ENCODE measurements at places on chromosomes 12 and 14.

- DNase-seq: no peak
Measured at GRCh38 chr12:92010853-92011701, 134.6 kb downstream of the BTG1 start.

DNA sequence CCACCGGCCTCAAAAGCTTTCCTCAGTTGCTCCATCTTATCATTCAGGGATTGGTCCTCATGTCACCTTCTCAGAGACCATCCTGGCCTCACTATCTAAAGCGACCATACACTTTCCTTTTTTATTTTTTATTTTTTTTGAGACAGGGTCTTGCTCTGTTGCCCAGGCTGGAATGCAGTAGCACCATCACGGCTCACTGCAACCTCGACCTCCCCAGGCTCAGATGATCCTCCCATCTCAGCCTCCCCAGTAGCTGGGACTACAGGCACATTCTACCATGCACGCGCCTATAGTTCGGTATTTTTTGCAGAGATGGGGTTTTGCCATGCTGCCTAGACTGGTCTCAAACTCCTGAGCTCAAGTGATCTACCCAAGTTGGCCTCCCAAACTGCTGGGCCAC, 2.8 kb downstream of the WSB2 start:
- DNase-seq: no peak

DNA sequence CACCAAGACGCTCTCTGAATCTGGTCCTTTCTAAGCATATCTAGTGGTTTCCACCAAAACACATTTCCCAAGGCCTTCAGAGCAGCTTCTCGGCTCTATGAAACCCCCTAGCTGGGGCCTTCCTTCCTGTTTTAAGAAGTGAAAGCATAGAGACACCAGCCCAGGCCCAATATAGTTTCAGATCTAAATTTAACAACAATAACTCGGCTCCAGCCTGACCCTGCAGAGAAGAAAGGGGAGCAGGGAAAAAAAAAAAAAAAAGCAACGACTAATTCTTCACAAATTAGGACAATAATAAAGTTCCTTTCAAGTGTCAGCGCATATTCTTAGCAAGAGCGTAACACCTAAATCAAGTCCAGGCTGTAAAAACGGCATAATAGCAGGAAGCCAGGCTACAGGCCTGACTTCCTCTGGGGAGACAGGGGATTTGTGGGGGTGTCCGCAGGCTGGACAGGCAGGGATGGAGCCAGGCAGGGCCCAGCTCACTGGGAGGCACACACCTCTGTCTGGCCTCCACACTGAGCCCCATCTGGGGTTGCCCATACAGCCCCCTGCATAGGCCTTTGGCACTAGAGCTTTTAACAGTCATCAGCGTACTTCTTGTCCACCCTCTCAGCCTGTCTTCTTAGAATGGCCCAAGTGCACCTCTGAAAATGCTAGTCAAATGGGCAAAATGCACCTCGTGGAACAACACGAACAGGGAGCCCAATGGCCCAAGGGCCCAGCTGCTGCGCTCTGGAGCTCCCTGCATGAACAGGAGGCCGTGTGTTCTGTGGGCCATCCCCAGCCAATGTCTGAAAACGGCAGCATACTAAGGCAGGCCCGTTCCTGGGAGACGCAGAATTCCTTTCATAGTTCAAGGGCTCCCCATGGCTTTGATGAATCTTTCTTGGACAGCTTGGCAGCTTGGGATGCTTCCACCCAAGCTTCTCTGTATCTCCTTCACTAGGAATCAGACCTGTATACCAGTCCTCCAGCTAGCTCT, 772.9 kb downstream of the MED13L start:
- no peak for DNase-seq

DNA sequence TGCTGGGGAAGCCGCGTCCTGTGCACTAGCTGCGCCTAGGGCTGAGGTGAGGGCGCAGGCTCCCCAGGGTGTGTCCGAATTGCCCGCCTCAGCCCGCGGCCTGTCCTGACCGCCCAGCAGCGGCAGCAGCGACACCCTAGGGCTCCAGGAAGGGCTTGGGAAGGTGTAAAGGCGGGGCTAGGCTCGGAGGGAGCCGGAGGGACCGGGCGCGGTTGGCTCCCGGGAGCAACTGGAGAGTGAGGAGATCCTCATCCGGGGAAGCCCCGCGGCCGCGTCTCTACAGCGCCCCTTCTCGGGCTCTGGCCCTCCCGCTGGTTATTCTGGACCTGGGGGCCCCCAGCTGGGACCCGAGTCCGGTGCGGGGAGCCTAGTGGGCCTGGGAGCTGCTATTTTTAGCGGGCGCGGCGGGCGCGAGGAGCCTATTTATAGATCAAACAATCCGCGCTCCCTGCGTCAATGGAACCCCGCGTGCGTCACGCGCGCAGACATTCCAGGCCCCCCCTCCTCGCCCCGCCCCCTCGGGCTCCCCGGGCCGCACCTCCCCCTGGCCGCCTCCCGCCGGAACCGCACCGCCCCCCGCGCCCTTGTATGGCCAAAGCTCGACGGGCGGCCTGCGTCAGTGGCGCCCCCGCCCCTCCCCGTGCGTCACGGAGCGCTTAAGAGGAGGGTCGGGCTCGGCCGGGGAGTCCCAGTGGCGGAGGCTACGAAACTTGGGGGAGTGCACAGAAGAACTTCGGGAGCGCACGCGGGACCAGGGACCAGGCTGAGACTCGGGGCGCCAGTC, at the start of gene NR4A1:
TSS of gene NR4A1 (plus strand) at position 685 of the 784 bp plus-strand sequence. CDS start 2,887 bp downstream, outside the sequence.
- peak; percentile 98 for DNase-seq

- no peak for DNase-seq
Measured at GRCh38 chr12:51815571-51815970, 32.9 kb downstream of the FIGNL2 start.

- no peak for DNase-seq
Measured at GRCh38 chr12:26185532-26186320, 9.6 kb upstream of the SSPN start.

DNA sequence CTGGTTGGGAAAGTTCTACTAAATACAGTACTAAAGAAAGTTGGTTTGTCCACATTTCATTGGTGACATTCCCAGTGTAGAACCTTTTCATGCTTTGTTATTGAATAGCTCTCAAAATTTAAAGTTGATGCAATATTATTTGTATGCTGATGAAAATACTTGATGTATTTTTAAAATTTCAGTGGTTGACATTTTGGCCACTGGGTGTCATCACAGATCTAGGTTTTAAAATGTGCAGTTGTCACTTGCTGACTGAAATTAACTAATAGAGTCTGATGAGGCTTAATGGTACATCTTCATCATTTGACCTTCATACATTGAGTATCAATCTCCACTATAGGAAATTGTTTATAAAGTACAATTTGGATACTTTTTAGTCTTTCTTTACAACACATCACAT, 37.1 kb downstream of the CMAS start:
- no peak for DNase-seq

DNA sequence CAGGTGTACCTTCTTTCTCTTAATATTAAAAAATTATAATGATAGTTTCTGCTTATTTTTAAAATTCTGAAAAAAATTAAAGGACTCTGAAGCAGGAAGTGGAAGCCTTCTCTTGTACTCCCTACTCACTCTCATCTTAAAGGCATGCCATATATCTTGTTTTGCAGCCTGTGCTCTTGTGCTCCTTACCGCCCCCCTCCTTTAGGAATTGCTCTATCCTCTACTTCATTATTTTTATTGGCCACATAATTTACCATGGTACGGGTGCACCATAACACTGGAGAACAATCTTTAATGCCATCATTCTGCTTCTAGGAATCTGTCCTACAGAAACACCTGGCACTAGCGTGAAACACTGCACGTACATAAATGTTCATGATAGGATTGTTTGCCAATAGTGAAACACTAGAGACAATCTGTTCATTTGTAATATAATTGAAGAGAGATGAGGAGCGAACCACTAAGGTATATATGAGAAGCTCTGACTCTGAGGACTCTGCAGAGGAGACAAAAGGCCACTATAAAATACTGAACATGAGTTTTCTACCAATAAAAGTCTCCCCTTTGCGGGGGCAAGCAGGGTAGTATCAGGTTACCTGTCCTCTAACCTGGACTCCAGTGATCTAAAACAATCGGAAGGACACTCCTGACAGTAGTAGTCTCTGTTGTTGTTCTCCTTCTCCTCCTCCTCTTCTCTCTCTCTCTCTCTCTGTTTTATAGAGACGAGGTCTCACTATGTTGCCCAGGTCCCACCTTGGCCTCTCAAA, 6.3 kb upstream of the NYNRIN start:
- DNase-seq: no peak

DNA sequence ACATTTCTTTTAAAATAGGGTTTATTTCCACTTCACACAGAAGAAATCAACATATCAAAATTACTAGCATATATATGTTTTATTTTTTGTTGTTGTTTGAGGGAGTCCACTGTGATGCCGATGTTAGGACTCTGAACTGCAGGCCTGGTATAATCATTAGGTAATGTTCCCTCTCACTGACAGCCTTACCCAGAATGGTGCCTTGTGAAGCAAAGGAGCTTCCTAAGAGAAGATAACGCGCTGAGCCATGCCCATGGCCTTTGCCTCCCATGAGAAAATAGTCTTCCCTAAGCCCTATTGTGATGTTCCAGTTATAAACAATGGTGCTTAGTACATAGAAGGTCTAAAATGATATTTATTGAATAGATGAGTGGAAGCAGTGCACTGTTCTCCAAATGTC, 12.0 kb downstream of the GNG2 start:
- no peak for DNase-seq

GRCh38 chr12:58138424-58138823, 197.1 kb downstream of the ATP23 start:
- DNase-seq: no peak

GRCh38 chr14:44961151-44961553, 595 bp downstream of the KLHL28 start:
- no peak for DNase-seq

- no peak for DNase-seq
Measured at GRCh38 chr12:65779091-65779642, 45.1 kb upstream of the HMGA2 start.

- no peak for DNase-seq
Measured at GRCh38 chr12:20376984-20377383, 8.6 kb downstream of the PDE3A start.

GRCh38 chr14:96072076-96072475, 32.9 kb downstream of the C14orf132 start:
- DNase-seq: no peak

- DNase-seq: no peak
Measured at GRCh38 chr12:40650038-40650704, 42.1 kb upstream of the CNTN1 start.

DNA sequence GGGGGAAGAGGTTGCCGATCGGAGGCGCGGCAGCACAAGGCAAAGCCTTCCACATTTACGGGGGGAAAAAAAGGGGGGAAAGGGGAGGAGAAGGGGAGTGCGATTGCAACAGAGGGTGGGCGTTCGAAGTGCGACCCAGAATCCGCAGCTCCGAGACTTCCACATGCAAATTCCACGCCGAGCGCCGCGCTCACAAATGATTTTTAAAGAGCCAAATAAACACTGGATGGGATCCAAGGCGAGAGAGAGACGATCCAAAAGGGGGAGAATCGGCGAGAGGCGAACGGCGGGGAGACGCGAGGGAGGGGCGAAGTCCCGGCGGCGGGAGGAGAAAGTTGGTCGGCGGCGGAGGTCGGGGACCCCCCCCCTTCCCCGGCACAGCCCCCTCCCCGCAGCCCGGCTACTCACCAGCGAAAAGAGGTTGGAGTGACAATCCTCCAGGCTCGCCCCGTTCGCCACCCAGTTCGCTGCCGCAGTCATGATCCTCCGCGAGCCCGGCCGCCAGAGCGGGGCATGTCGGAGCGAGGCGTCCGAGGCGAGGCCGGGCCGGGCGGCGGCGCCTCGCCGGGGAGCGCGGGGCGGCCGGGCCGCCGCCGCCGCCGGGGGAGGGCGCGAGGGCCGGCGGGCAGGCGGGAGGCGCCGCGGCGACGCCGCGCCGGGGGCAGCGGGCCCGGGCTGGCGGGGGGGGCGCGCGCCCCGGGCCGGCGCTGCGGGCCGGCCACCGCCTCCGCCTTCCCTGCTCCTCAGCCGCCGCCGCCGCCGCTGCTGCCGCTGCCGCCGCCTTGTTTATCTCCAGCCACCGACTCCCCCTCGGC, 634 bp downstream of the MED13L start:
- no peak for DNase-seq

DNA sequence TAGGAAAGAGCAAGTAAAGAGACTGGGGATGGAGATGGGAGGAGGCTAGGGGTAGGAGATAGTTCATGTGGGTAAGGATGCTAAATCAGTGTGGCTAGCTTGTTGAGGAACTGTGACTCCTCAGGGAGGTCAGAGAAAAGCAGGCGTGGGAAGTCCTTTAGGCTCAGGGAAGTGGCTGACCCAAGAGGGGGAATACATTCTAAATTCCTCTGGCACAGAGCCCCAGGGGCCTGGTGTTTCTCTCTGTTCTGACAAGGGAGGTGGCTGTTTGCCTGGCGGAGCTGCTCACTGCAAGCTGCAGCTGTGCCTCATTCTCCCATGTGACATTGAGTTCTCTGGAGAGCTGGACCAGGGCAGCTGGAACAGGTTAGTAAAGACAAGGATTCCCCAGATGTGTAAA, 152.2 kb upstream of the SLC38A2 start:
- DNase-seq: no peak

GRCh38 chr14:54564868-54565784, 1.8 kb upstream of the SAMD4A start:
- DNase-seq: peak; percentile 40

GRCh38 chr12:4563336-4563735, 1.3 kb downstream of the DYRK4 start:
- no peak for DNase-seq

- DNase-seq: no peak
Measured at GRCh38 chr14:105492031-105492970, 1.3 kb downstream of the TEDC1 start.

- DNase-seq: no peak
Measured at GRCh38 chr14:94583557-94583956, 2.3 kb downstream of the SERPINA5 start.

GRCh38 chr14:103604620-103605019, 24.4 kb upstream of the KLC1 start:
- DNase-seq: no peak

DNA sequence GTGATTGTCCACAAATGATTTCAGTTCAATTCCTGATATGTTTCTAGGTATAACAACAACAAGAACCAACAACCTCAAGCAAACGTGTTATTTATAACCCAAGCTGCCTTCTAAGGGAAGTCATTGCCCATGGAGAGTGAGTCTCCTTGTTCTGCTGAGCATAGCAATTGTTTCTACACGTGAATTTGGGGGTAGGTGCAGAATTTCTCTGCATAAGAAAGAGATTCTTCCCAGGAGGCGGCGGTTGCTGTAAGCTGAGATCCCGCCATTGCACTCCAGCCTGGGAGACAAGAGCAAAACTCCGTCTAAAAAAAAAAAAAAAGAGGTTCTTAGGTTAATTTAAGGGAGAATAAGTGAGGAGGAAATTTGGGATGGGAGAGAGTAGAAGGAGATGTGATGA, 226.5 kb upstream of the PELI2 start:
- no peak for DNase-seq

GRCh38 chr12:19553175-19553574, 113.9 kb downstream of the AEBP2 start:
- no peak for DNase-seq

DNA sequence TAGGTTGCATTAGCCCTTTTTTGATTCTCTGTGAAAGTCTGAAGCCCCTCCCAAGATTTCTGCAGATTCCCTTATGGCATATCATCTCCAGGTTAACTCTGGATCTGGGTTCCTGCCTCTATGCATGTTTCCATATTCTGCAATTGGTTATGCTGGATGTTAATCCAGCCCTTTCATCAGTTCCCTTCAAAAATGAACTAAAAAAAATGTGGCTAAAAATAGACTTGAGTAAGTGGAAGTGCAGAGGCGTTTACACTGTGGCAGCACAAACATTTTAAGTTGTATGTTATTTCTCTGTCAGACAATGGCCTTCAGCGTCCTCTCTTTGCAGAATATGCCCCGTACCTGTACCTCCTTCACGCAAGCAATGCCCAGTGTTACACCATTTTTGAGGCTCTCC, 11.4 kb downstream of the MGST1 start:
- DNase-seq: no peak

- DNase-seq: no peak
Measured at GRCh38 chr12:121057794-121058193, 18.7 kb upstream of the OASL start.
